Natural killer cell (primary cell): ENCODE measurements at places on chromosomes 13 and 19. TPM values are rescaled to one million over a fixed set of nuclear protein-coding genes. Genes with fewer than 3 reads are reported as not detected.

PCDH20 gene
- total RNA-seq = not detected

TYROBP gene
- 439 TPM for total RNA-seq

RGS9BP gene
- total RNA-seq = 0.40 TPM

NXNL1 gene
- total RNA-seq = not detected

GAPDHS gene
- total RNA-seq = not detected

DNA sequence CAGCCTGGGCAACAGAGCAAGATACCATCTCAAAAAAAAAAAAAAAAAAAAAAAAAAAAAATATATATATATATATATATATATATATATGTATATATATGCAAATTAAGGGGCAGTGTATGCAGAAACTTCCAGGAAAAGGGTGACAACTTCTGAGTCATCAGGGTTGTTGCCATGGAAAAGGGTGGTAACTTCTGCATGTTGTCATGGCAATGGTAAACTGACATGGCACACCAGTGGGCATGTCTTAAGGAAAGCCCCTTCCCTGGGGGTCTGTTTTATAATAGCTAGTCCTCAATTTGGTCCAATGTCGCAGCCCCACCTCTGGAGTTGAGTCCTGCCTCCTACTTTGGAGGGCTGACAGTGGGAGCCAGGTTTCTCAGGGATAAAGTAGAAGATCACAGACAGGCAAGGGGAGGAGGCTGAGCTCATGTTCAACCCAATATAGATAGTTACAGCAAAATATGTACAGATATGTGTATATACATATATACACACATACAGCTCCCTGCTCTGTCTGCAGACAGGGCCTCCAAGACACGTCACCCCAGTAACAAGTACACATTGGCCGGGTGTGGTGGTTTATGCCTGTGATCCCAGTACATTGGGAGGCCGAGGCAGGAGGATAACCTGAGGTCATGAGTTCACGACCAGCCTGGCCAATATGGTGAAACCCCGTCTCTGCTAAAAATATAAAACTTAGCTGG lies 7.2 kb upstream of the FCHO1 start:
- H3K4me3 ChIP-seq = no peak overlapping the region
- H3K27me3 ChIP-seq = no peaks in the 10 kb centered on the region

GRCh38 chr19:52748336-52748950 lies 13.6 kb upstream of the ZNF611 start:
- no peak overlapping the region for H3K4me3 ChIP-seq
- peaks cover 8% of the 10 kb centered on the region for H3K4me1 ChIP-seq
- H3K36me3 ChIP-seq = no peaks in the 10 kb centered on the region
- peak; percentile 76 for DNase-seq
- H3K27ac ChIP-seq = no peak overlapping the region

DNA sequence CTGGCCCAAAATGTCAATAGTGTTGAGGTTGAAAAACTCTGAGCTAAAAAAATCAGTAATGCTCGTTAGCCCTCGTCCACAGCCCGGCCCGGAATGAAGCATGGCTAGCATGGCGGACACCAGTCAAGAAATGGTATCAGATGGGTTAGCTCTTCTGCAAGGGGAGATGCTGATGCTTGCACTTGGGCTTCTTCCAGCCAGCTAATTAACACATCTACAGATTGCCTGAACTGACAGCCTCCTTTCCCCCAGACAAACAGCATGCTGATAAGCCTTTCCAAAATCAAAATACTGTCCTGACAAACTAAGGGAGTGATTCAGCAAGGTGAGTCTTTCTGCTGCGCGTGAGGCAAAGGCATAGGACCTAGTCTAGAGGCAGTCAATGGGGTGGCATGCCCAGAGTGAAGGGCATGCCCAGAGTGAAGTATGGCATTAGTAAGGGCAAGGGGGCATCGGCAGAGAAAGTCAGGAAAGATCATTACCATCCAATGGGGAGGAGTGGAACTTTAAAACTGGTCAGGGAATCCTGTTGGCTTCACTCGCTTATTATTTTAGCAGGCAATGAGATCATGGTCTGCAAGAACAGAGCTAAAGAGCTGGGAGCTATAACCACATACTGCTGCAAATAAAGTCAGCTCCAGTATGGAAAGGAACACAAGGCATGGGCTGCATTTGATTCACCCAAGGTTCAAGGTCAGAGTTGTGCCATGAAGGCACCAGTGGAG lies 30.2 kb upstream of the UBE2L5 start:
- no peaks in the 10 kb centered on the region for H3K27me3 ChIP-seq
- H3K27ac ChIP-seq = no peak overlapping the region
- H3K36me3 ChIP-seq = no peaks in the 10 kb centered on the region
- H3K4me1 ChIP-seq = peaks cover 12% of the 10 kb centered on the region

GRCh38 chr19:17025991-17026658 lies 485 bp downstream of the CPAMD8 start:
- H3K27ac ChIP-seq = no peak overlapping the region
- H3K4me3 ChIP-seq = no peak overlapping the region
- peaks cover 9% of the 10 kb centered on the region for H3K4me1 ChIP-seq
- DNase-seq = peak; percentile 40

DNA sequence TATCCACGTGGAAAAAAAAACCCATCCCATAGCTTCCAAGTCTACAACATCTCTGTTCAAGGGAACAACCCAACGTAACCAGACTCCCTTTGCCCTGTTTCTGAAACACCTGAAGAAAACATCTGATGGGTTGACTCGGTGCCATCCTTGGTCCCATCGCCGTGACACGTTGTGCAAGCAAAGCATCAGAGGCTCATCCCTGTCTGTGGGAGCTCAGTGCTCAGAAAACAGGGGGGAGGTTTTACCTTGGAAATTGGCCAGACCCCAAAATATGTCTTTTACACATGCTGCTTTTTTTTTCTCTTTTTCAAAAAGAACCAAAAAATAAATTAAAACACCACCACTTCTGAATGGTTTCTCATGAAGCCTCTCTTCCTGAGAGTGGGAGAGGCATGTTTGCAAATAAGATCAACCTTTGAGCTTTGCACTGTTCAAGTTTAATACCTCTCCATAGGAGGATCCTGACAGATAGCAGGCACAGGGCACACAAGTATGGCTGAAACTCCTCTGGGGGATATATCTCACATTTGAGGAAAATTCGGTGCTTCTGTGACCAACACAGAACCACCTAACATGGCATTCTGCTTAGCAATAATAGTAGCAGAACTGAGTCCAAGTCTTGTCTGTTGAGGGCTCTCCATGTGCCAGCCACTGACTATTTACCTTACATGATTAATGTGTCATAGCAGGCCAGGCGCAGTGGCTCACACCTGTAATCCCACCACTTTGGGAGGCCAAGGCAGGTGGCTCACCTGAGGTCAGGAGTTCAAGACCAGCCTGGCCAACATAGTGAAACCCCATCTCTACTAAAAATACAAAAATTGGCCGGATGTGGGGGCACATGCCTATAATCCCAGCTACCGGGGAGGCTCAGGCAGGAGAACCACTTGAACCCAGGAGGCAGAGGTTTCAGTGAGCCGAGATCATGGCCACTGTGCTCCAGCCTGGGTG lies 7.0 kb upstream of the PVR start:
- H3K4me3 ChIP-seq = no peak overlapping the region
- no peaks in the 10 kb centered on the region for H3K36me3 ChIP-seq
- DNase-seq = no peak
- H3K27ac ChIP-seq = no peak overlapping the region
- no peaks in the 10 kb centered on the region for H3K27me3 ChIP-seq
